ENCODE measurements at places on chromosomes 7 and 10.

GRCh38 chr7:116408166-116408565, 91.4 kb upstream of the CAV2 start:
- DNase-seq: no peak

GRCh38 chr7:50266635-50267386, 37.7 kb upstream of the IKZF1 start:
- no peak for DNase-seq

DNA sequence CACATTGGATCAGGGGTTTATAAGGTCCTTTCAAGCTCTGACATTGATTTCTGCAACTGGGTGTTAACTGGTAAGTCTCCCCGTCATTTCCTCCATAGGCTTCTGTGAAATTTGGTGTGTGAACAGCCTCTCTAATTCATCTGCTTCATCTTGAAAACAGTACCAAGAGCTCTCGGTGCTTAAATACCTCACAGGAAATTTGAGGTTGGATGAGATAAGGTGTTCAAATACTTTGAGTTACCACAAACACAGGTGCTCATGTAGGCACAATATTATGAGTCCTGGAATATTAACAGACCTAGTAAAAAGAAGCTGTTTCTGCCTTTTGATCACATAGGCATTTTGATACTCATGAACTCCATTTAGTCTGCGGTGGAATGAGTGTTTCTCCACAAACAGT, 85.2 kb downstream of the RTKN2 start:
- DNase-seq: no peak

DNA sequence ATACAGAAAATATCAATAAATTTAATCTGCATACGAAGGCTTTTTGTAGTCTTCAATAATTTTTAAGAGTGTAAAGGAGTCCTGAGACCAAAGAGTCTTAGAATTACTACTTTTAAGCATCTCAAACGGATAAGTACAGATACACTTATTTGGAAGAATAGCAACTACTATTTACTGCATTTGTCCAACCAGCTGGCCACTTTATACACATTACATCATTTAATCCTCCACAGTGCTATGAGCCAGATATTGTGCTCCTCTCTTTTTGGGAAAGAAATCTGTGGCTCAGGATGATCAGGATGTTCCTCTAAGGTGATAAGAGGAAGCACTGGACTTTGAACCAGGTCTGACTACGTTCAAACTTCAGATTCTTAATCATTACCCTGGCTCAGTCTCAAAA, 588.6 kb upstream of the LRRTM3 start:
- DNase-seq: no peak

DNA sequence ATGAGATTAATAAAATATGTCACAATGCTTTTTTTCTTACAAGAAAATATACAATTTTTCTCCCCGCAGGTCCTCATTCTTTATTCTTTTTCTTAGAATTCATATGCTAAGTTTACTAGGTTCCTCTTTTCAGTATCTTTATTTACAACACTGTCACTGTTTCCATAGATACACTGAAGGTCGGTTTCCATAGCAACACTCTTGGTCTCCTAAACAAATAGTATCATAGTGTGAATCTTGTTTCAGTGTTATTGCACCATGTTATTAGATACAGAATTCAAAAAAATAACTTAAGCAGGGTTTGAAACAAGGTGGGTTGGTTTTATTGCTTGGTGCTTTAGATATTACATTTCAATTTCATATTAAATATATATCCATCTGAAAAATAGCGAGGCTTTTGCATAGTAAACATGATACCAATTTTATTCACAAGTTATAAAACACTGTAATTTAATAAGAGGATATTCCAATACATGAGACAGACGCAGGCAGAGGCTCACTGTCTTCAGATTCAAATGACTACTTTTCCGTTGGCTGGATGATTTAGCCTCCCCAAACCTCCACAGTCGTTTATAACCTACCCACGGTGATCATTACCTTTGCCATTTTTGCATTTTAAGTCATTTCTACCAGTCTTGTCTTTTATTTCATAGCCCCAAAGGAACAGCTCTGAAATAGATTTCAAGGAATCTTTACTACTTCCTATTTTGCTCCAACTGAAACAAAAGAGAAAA, 88.9 kb upstream of the KLF6 start:
- DNase-seq: no peak

- DNase-seq: no peak
Measured at GRCh38 chr10:88386204-88386788, 196.8 kb downstream of the RNLS start.

GRCh38 chr10:59287587-59288255, 74.6 kb downstream of the FAM13C start:
- DNase-seq: no peak
